ENCODE measurements at places on chromosomes 5 and 9.

- DNase-seq = no peak
Measured at GRCh38 chr9:113238859-113239232, 17.5 kb downstream of the SLC31A1 start.

GRCh38 chr5:178991190-178992145 lies 3.7 kb downstream of the GRM6 start:
- no peak for DNase-seq

- DNase-seq = no peak
Measured at GRCh38 chr9:20028192-20028848, 239.5 kb upstream of the SLC24A2 start.

GRCh38 chr9:102521097-102521755 lies 473.9 kb upstream of the CYLC2 start:
- no peak for DNase-seq

DNA sequence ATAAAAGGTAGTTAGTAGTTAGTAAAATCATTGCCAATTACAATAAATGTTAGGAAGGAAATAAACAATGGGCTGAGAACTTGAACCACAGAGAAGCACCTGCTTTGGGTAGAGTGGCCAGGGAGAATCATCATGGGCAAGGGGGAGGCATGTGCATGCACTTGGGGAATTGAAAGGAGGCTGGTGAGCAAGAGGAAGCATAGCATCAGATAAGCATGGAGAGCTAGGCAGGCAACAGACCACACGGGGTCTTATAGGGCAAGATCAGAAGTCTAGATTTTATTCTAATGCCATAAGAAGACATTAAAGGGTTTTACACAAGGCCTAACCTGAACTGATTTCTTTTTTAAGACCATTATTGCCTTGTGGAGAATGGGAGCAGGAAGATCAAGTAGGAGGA lies 93.4 kb downstream of the PIP5K1B start:
- DNase-seq = no peak

GRCh38 chr5:132204371-132205135 lies 23.1 kb downstream of the P4HA2 start:
- DNase-seq = no peak

- DNase-seq = no peak
Measured at GRCh38 chr5:24314106-24314505, 330.7 kb downstream of the CDH10 start.

DNA sequence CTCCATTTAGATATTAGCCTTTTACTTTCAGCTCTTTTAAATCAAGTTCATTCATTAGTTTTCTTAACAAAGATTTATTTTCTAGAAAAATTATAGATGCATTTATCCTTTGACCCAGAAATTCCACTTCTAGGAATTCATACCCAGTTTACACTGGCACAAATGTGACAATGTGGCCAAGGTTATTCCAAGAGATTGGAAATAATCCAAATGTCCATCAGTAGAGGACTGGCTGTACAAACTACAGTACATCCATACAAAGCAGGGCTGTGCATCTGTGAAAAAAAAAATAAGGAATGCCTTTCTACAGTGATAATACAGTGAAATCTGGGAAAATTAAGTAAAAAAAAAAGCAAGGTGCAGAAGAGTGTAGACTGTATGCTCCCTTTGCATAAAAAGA lies 149.2 kb downstream of the GABBR2 start:
- no peak for DNase-seq

GRCh38 chr5:18720002-18720401 lies 1085.7 kb downstream of the TAF11L14 start:
- DNase-seq = no peak

GRCh38 chr5:67012171-67012570 lies 184.4 kb downstream of the CD180 start:
- no peak for DNase-seq

DNA sequence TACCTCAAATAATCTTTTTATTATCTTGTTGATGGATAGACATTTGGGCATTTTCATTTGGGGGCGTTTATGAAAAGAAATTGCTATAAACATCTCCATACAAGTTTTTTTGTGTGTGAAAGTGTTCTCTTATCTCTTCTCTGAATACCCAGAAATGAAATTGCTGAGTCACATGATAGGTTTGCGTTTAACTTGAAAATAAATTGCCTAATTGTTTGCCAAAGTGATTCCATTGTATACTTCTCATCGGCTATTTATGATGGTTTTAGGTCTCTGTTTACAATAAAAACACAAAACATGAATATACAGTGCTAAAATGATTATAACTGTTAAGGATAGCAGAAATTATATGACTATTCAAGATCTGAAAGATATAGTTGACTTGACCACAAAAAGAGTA lies 361.7 kb downstream of the TAF11L14 start:
- no peak for DNase-seq

- DNase-seq = no peak
Measured at GRCh38 chr5:33840927-33841547, 50.8 kb downstream of the ADAMTS12 start.

DNA sequence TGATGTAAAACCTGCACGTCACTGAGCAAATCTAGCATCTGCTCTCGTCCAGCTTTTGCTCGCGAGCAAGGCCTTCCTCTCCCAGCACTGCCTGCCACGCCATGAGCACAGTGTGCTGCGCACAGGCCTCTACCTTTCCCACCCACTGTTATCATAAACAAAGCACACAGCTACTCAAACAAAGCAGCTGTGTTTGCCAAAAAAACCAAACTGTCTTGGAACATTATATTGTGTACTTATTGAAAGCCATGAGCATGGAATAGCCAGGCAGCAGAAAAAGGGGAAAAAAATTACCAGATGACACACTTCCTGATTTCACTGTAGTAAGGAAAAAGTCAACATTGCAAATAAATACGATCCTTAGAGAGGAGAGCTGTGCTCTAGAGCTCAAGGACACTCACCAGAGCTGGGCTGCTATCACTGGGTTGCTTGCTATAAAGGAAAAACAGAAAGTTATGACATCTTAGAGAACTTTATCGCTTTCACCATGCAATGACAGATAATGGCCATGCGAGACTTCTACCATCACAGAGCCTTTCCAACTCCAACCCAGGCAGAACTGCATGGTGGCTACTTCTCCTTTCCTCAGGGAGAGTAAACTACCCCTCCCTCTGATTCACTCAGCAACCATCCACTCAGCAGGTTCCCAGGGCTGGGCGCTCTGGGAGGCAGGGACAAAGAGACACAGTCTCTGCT lies 69.6 kb downstream of the EPB41L4B start:
- no peak for DNase-seq

GRCh38 chr5:173056783-173057061 lies 570 bp downstream of the CREBRF start:
- no peak for DNase-seq

DNA sequence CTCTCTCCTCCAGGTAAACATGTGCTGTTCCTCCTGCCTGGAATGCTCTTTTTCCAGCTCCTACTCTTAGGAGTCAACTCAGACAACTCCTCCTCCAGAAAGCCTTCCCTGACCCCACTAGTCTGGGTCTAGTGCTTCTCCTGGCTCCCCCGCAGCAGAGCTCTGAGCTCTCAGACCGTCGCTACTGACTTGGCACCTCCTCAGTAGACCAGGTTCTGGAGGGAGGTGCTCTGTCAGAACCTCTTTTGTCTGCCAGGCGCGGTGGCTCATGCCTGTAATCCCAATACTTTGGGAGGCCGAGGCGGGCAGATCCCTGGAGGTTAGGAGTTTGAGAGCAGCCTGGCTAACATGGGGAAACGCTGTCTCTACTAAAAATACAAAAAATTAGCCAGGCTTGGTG lies 3.4 kb downstream of the LRRC8A start:
- no peak for DNase-seq

- DNase-seq = peak; percentile 20
Measured at GRCh38 chr5:171598641-171599152, 179.2 kb downstream of the FGF18 start.

DNA sequence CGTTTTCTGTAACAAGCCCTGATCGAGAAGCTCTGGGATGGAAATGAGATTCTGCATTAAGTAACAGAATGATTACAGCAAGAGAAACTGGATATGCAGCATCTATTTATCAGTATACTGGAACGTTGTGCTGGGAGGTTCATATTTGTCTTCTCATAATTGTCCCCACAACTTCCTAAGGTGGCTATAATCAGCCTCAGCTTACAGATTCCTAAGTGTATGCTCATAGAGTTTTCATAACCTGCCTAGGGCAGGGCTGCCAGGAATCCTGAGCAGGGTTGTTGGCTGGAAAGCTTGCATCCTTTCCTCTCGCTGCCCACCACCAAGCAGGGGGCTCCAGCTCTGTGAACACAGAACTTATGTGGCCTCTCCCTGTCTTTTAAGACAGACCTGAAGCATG lies 70.2 kb downstream of the FNBP1 start:
- DNase-seq = no peak

- DNase-seq = no peak
Measured at GRCh38 chr5:168529374-168530234, 499 bp downstream of the FBLL1 start.

- no peak for DNase-seq
Measured at GRCh38 chr9:131927091-131927490, 152.6 kb downstream of the MED27 start.

- DNase-seq = no peak
Measured at GRCh38 chr5:81209869-81210493, 23.1 kb upstream of the CKMT2 start.

DNA sequence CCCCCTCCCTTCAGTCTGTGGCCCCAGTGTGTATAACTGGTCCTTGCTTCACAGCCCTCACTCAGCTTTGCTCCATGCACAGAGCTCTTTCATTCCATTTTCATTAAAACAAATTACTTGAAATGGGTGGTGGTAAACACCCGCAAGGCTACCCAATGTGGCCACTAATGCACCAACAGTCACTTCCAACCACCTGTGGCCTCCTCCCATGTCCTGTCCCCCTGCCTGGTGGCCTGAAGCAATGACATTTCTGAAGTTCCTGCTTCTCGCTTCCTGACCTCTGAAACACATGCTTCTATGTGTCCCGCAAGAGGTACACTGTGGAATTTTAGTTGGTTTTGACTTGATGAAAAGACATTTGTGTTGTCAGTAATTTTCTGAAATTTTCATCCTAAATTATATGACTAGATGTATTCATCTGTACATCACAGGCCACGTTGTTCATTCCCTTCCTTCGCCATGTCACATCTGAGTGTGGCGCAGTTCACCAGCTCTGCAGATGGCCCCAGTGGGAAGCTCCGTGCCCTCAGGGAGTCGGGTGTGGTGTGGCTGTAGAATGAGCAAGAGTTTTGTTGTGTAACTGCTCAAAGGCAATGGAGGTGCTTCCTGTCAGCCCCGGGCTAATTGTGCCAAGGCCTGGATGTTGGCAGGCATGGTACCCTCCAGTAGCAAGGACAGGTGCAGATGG lies 9.6 kb downstream of the ROPN1L start:
- DNase-seq = no peak

- no peak for DNase-seq
Measured at GRCh38 chr5:68028131-68028727, 187.3 kb upstream of the PIK3R1 start.

DNA sequence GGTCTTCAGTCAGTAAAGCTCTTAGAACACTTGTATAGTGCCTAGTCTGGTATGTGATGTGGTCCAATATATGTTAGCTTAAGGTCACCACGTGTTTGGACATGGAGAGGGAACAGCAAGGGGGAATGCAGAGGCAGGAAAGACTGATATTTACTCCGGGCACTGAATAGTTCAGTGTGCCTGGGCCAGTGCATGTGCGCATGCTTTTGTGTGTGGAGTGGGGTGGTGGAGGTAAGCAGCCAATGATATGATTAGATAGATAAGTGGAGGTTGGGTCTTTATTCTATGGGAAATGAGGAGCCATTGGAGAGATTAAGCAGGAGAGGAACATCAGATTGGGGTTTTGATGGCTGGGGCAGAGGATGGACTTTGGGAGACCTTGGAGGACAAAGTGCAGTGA lies 14.0 kb downstream of the OR13J1 start:
- peak; percentile 71 for DNase-seq

- no peak for DNase-seq
Measured at GRCh38 chr5:88725454-88725853, 157.5 kb downstream of the MEF2C start.

DNA sequence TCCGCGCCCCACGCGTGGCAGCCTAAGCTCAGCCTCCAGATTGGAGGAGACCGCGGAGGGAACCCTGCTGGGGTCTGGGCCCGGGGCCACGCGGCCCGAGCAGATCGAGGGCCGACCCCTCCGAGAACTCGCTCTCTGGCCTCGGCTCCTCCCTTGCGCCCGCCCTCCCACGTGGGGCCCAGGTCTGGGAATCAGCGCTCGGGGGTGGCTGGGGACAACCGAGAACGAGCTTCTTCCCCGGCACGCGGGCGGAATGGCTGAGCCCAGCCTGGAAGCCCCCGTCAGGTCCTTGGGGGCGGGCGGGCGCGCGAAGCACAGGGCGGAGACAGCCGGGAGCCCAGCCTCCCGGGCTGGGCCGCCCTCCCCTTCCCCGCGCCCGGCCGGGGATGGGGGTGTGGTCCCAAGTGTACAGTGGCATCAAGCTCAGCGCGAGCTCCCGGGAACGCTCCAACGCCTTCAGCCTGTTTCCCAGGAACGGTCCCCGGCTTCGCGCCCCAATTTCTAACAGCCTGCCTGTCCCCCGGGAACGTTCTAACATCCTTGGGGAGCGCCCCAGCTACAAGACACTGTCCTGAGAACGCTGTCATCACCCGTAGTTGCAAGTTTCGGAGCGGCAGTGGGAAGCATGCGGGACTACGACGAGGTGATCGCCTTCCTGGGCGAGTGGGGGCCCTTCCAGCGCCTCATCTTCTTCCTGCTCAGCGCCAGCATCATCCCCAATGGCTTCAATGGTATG lies at the start of gene SLC22A4:
Gene SLC22A4, plus strand, starts transcription at position 403 of the 736 bp plus-strand sequence. Its CDS starts 223 bp downstream, at position 626.
- peak; percentile 96 for DNase-seq

DNA sequence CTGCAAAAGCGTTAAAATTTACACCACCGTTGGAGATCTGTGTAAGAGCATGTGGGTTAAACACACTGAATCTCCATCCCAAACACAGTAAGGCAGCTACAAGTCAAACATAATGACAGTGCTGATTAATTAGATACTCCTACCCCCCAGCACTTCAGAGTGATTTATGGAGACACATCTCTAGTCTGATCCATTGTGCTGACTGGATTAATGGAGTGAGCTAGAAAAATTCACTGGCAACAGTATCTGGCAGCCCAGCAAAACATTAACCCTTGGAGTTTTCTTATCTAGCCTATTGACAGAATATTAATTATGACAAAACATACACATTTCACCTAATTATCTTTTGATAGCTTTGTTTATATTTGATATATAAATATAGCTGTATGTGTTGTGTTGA lies 188.6 kb upstream of the ISL1 start:
- DNase-seq = no peak

All from mesenteric fat pad (tissue), 1 donor.